ENCODE measurements at places on chromosomes 12 and 14. TPM values are rescaled to one million over a fixed set of nuclear protein-coding genes. Genes with fewer than 3 reads are reported as not detected.

The PKP2 gene
- 10.2 TPM for polyA plus RNA-seq

- H3K36me3 ChIP-seq: no peaks in the 10 kb centered on the region
- no peak overlapping the region for H3K27ac ChIP-seq
- DNase-seq: no peak
- H3K4me3 ChIP-seq: no peak overlapping the region
Observed at GRCh38 chr14:95173518-95173917, 16.2 kb upstream of the DICER1 start.

DNA sequence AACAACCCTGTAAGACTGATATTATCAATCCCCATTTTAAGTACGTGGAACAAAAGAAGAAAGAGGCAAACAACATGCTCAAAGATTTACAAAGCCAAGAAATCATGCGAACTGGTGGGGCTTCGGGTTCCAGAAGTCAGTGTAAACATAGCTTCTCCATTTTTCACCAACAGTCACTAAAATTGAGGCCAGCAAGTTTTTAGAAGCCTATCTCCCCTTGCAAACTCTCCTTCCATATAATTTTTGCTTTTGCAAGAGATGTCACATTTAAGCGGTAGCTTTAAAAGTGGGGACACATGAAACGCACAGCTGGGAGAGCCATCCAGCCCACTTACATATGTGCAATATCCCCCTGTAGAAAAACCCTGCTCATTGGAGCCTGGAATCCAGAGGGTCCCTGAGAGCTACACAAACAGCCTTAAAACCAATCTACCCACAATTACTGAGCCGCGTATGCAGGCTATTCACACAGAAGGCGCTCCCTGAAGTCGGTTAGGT is 797 bp downstream of the SLC11A2 start:
- peaks cover 6% of the 10 kb centered on the region for H3K4me1 ChIP-seq
- H3K4me3 ChIP-seq: peak overlapping the region; percentile 86
- no peaks in the 10 kb centered on the region for H3K36me3 ChIP-seq

The MYO1A gene
- polyA plus RNA-seq: 0.70 TPM

DNA sequence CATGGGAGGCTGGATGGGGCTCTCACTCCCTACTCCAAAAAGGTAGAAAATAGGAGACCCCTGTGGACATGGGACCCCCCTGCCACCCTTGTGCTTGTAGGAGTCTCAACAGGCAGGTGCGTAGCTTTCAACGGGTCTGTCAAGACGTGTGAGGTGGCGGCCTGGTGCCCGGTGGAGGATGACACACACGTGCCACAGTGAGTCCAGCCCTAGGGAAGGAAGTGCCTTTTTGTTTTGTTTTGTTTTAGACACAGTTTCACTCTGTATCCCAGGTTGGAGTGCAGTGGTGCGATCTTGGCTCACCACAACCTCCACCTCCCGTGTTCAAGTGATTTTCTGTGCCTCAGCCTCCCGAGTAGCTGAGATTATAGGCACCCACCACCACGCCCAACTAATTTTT is 12.9 kb downstream of the P2RX4 start:
- H3K27me3 ChIP-seq: no peaks in the 10 kb centered on the region
- no peak for DNase-seq
- peaks cover 33% of the 10 kb centered on the region for H3K4me1 ChIP-seq

- DNase-seq: no peak
- H3K27me3 ChIP-seq: no peaks in the 10 kb centered on the region
- no peak overlapping the region for H3K4me3 ChIP-seq
Observed at GRCh38 chr12:31002999-31003398, 70.7 kb upstream of the DDX11 start.

DNA sequence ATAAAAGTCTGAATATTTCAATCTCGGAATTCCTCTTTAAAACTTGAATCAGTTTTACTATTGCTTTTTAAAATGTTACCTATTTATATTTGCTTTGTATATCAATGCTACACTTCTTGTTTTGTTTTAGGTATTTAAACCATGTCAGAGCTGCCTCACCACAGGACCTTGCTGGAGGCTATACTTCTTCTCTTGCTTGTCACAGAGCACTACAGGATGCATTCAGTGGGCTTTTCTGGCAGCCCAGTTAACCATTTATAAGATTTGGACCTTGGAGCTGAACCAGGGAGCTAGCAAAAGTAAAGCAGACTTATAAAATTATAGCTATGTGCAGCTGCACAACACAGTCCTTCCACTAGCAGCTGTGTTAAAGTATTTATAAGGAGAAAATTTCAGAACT is 12.8 kb downstream of the TRMT5 start:
- H3K36me3 ChIP-seq: no peaks in the 10 kb centered on the region
- H3K27ac ChIP-seq: no peak overlapping the region
- H3K27me3 ChIP-seq: no peaks in the 10 kb centered on the region

The TSPAN19 gene
- not detected for polyA plus RNA-seq

DNA sequence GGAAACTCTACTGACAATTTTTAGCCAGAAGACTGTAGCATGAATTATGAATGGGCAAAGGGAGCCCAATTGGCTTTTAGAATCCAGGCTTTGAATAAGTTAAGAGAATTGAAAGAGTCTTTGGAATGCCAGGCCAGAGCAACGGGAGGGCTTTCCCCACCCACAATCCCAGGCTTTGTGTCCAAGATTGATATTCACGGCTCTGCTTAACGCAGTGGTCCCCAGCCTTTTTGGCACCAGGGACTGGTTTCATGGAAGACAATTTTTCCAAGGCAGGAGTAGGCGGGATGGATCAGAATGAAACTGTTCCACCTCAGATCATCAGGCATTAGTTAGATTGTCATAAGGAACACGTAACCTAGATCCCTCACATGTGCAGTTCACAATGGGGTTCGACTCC is 79.6 kb downstream of the EPS8 start:
- H3K27ac ChIP-seq: no peak overlapping the region
- no peaks in the 10 kb centered on the region for H3K27me3 ChIP-seq
- H3K4me3 ChIP-seq: no peak overlapping the region
- DNase-seq: no peak

DNA sequence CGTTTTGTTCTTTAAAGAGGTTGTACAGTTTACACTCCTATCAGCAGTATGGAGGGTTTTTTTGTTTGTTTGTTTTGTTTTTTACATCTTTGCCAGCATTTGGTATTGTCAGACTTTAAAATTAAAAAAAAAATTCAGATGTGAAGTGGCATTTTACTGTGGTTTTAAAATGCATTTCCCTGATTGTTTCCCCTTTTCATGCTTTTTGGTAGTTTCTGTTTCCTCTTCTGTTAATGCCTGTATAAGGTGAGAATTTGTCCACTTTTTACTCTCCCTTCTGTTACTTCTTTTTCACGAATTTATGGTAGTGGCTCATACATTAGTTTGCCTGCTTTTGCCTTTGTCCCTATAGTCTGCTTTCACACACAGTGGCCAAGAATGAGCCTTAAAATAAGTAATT is 36.6 kb downstream of the MNAT1 start:
- DNase-seq: no peak
- H3K4me3 ChIP-seq: no peak overlapping the region
- H3K4me1 ChIP-seq: no peaks in the 10 kb centered on the region
- no peak overlapping the region for H3K27ac ChIP-seq

GRCh38 chr12:113347107-113347506 is 11.3 kb upstream of the PLBD2 start:
- H3K36me3 ChIP-seq: no peaks in the 10 kb centered on the region
- no peak for DNase-seq
- no peaks in the 10 kb centered on the region for H3K4me1 ChIP-seq
- H3K27ac ChIP-seq: no peak overlapping the region

- peaks cover 11% of the 10 kb centered on the region for H3K27me3 ChIP-seq
- no peak overlapping the region for H3K4me3 ChIP-seq
- DNase-seq: peak; percentile 51
Observed at GRCh38 chr12:4421590-4422031, 24.0 kb downstream of the FGF6 start.

DNA sequence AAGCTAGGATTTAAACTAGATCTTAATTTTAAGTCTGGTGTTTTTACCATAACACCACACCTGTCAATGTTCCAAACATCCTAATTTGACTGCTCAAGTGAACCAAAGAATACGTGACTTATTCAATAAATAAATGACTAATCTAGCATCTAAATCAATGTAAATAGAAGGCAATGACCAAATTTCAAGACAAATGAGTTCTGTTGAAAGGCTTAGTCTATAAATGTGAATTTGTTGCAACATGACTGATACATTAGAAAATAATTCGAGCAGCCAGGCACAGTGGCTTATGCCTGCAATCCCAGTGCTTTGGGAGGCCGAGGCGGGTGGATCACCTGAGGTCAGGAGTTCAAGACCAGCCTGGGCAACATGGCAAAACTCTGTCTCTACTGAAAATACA is 15.1 kb downstream of the ZFC3H1 start:
- no peak for DNase-seq
- no peaks in the 10 kb centered on the region for H3K4me1 ChIP-seq
- H3K27ac ChIP-seq: no peak overlapping the region
- peaks cover 94% of the 10 kb centered on the region for H3K36me3 ChIP-seq
- no peak overlapping the region for H3K4me3 ChIP-seq

GRCh38 chr14:101202627-101203404 is 299.3 kb upstream of the RTL1 start:
- H3K27me3 ChIP-seq: no peaks in the 10 kb centered on the region
- no peak overlapping the region for H3K27ac ChIP-seq
- DNase-seq: peak; percentile 15
- no peak overlapping the region for H3K4me3 ChIP-seq

The GARIN6 gene
- polyA plus RNA-seq: not detected

The RGS6 gene
- polyA plus RNA-seq: 0.92 TPM

- no peak overlapping the region for H3K4me3 ChIP-seq
- H3K27ac ChIP-seq: no peak overlapping the region
- no peaks in the 10 kb centered on the region for H3K36me3 ChIP-seq
- no peak for DNase-seq
Observed at GRCh38 chr12:16668198-16668597, 62.2 kb upstream of the LMO3 start.

- peaks cover 46% of the 10 kb centered on the region for H3K27me3 ChIP-seq
- H3K36me3 ChIP-seq: no peaks in the 10 kb centered on the region
- DNase-seq: peak; percentile 45
- peak overlapping the region; percentile 47 for H3K27ac ChIP-seq
- peaks cover 38% of the 10 kb centered on the region for H3K4me1 ChIP-seq
Observed at GRCh38 chr12:65825507-65826352, 1.4 kb downstream of the HMGA2 start.

The PRKAG1 gene
- polyA plus RNA-seq: 42.6 TPM

The DACT1 gene
- polyA plus RNA-seq: 28.9 TPM

DNA sequence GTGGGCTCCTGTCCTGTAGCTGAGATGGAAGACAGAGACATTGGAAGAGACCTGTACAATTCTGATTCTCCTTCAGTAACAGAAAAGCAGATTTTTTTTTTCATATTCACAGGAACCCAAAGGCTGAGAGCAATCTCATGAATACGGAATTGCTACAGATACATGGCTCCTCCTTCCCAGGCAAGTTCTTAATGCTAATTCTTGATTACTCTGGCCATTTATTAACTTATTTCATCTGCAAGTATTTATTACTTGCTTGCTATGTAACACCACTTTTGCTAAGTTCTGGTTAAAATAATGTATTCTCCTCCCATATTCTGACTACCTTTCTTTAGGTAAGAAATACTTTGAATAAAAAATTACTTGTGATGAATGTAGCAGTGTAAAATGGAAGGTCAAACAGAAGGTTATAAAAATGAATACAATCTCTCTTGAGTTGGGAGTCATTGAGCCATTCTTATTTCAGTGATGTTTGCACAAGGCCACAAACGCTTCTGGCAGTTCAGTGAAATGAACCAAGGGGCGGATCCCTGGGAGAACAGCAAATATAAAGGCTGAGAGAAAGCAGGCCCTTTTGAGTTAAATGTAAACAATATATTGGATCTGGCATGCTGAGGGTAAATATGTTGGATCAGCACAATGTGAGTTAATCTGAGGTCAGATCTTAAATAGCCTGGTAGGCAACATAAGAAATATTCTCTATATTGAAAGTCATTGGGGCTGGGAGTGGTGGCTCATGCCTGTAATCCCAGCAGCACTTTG is 37.6 kb downstream of the MUCL1 start:
- H3K4me3 ChIP-seq: no peak overlapping the region
- H3K27ac ChIP-seq: peak overlapping the region; percentile 52
- peaks cover 10% of the 10 kb centered on the region for H3K4me1 ChIP-seq
- H3K36me3 ChIP-seq: no peaks in the 10 kb centered on the region
- DNase-seq: peak; percentile 87
- H3K27me3 ChIP-seq: no peaks in the 10 kb centered on the region

The RALGAPA1 gene
- 16.8 TPM for polyA plus RNA-seq

The ESPL1 gene
- 0.15 TPM for polyA plus RNA-seq

- no peak overlapping the region for H3K27ac ChIP-seq
- no peaks in the 10 kb centered on the region for H3K36me3 ChIP-seq
- H3K4me1 ChIP-seq: no peaks in the 10 kb centered on the region
- H3K27me3 ChIP-seq: no peaks in the 10 kb centered on the region
Observed at GRCh38 chr12:129675496-129675895, 228.3 kb downstream of the TMEM132D start.

The MMP17 gene
- polyA plus RNA-seq: 0.46 TPM

GRCh38 chr12:52063981-52064649 is 5.7 kb upstream of the ATG101 start:
- no peaks in the 10 kb centered on the region for H3K27me3 ChIP-seq
- no peak overlapping the region for H3K4me3 ChIP-seq
- H3K4me1 ChIP-seq: peaks cover 10% of the 10 kb centered on the region
- peak overlapping the region; percentile 69 for H3K27ac ChIP-seq

DNA sequence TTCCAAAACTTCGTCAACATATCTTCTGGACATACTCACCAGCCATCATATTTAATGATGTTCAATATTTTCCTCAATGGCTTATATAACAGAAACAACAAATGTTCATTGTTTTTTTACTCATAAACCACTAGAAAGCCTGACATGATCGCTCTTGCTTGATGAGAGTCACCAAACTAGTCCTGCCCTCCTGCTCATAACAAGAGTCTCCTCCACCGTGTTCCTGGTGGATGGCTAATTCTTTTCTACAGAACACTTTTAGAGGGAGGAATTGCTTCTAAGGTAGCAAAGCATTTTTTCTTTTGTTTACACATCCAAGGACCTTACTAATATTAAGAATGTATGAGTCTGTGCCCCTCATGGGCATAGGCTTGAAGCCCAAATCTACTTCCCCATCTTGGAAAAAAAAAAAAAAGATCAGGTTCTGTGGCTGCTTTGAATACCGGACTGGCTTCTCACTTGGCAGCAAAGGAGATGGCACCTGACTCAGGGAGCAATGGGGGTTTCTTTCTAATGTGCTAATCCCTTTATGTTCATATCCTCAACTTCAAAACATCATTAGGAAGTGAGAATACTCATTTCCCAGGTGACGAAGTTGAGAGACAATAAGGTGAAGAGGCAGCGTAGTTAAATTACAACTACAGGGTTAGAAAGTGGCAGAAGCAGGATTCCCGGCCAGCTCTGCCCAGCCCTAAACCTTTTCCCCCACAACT is 188.8 kb downstream of the EPS8 start:
- peaks cover 8% of the 10 kb centered on the region for H3K4me1 ChIP-seq
- no peaks in the 10 kb centered on the region for H3K36me3 ChIP-seq
- no peak overlapping the region for H3K27ac ChIP-seq
- H3K27me3 ChIP-seq: no peaks in the 10 kb centered on the region
- no peak for DNase-seq
- H3K4me3 ChIP-seq: no peak overlapping the region

The BDKRB2 gene
- polyA plus RNA-seq: 3.5 TPM
